ENCODE measurements at places on chromosomes 3 and 15.

GRCh38 chr15:37016231-37016630, 84.1 kb downstream of the MEIS2 start:
- DNase-seq: no peak

DNA sequence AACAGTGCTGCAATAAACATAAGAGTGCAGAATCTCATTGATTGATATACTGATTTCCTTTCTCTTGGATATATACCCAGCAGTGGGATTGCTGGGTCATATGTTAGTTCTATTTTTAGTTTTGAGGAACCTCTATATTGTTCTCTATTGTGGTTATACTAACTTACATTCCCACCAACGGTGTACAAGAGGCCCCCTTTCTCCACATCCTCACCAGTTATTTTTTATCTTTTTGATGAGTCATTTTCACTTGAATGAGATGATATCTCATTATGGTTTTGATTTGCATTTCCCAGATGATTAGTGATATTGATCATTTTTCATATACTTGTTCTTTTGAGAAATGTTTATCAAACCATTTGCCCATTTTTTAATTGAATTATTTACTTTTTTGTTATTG, 12.4 kb upstream of the IREB2 start:
- no peak for DNase-seq

- no peak for DNase-seq
Measured at GRCh38 chr3:6066397-6066796, 794.5 kb upstream of the GRM7 start.

DNA sequence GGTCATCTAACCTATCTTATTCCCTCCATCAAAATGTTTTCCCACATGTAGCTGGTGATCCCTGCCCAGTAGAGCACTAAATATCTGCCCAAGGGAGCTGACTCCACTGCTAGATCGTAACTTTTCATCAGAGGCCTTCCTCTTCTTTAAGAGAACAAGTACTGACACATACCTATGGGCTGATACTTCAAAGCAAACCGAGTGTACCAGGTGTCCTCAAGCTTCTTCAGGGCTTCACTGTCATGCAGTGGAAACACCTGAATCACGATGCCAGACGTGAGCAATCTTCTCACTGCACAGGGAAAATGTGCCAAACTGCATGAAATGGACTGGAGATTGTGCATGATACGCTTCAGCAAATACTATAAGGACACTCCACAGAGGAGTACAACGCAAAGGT, 41.6 kb downstream of the ANO10 start:
- DNase-seq: no peak

Measured in germinal center (tissue), 1 donor.